ENCODE measurements at places on chromosomes 5 and 9.

DNA sequence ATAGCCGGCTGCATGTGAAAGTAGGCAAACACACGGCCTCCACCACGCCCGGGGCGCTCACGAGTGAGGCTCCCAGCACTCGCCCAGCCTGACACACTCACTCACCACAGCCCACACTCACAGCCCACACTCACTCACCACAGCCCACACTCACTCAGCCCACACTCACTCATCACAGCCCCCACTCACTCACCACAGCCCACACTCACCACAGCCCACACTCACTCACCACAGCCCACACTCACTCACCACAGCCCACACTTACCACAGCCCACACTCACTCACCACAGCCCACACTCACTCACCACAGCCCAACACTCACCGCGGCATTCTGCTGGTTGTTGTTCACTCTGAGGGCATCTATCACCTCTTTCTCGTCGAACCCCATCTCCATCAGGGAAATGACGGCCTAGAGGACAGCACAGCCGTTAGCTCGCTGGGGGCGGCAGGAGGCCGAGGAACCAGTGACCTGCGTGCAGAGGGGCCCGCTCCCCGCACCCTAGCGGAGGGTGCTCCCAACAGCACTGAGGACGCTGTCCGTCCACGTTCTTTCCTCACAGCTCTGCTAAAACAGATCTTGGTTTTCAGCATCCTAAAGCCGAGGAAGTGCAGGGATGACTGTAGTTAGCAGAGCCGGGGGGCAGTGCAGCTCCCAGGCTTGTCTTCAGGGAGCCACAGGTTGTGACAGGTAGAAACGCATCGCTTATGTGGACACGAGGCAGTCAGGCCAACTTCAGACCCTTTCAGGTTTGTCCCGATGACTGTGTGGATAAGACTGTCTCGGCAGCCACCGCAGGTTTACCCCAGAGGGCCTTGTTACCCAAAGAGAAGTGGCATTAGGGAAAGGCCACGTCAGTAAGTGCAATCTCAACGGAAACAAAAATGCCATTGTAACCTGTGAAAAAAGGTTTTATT is 21.6 kb downstream of the UBAC1 start:
- DNase-seq, result no peak

DNA sequence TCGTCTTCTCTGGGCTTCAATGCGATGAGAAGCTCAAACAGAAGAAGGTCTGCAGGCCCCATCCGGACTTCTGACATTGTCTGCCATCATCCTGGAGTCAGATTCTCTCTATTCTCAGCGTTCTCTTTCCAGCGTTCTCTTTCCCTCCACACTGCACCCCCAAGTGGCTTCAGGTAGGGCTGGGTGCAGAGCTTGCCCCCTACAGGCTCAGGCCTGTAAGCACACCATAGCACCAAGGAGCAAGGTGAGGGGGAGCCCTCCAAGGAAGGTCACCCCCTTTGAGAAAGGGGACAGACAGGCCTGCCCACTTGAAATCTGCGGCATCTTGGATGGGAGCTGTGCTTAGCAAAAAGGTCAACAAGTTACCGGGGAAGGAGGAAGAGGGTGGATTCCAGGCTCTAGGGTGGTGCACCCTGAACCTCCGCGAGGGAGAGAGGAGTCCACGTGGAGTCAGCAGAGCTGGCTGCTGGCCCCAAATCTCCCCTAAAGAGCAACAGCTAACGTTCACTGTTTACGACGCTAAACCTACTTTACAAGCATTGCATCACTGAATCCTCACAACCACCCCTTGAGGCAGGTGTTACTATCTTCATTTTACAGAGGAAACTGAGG is 27.5 kb downstream of the GPX3 start:
- DNase-seq, result no peak

DNA sequence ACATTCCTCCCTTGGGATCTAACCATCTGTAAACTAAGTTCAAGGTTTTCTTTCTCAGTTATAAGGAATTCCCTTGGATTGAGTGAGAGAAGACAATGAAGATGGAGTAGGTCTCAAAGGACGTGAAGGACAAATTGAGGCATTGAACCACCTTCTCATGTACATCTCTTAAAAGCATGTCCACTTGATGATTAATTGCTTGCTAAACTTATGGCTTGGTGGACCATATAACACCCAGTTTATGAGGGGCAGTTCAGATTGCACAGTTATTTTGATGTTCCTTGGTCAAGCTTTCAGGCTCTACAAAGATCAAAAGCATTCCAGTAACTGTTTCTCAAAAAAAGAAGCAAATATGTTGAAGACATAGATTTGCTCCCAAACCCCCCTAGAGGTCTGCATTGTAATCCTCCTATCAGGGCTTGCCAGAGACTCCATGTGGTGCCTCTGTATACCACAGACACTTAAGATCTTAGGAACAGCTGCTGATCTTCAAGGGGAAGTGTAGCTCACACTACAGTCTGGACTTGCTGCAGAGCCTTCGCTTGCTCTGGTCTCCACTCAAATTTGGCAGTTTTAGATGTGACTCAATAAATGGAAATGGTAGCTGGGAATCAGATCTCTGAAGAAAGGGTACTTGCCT is 56.9 kb upstream of the ALDH1A1 start:
- DNase-seq, result no peak

DNA sequence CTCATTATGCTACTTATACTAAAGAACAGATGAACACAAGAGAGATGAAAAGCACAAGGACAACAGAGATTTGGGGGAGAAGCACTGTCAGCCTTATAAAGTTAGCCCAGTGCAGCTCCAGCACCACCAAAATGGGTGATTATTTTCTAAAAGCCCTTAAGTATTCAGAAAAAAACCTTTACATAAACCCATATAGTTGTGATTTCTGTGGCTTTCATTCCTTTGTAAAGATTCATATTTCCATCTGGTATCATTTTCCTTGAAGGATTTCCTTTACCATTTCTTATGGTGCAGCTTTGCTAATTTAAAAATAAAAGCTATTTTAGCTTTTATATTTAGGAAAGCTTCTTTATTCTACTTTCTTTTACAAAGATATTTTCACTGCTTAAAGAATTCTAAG is 311.0 kb downstream of the TMEM167A start:
- no peak for DNase-seq

GRCh38 chr9:131727184-131727759 is 12.6 kb downstream of the RAPGEF1 start:
- no peak for DNase-seq

DNA sequence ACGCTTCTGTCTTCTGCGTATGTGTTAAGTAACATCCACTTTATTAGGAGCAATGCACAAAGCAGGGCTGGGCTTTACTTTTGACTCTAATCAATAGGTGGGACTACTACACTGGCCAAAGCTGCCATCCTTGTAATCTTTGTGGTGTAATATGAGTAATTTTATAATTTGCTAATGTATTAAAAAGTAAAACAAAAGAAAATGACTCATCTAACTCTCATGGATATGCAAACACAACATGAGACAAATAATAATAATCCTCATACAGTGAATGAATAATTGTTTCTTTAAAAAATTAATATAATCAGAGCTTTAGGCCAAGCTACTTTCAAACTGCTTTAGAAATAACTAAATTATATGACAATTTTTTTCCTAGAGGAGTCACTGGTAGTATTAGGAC is 90.7 kb downstream of the NR3C1 start:
- no peak for DNase-seq

DNA sequence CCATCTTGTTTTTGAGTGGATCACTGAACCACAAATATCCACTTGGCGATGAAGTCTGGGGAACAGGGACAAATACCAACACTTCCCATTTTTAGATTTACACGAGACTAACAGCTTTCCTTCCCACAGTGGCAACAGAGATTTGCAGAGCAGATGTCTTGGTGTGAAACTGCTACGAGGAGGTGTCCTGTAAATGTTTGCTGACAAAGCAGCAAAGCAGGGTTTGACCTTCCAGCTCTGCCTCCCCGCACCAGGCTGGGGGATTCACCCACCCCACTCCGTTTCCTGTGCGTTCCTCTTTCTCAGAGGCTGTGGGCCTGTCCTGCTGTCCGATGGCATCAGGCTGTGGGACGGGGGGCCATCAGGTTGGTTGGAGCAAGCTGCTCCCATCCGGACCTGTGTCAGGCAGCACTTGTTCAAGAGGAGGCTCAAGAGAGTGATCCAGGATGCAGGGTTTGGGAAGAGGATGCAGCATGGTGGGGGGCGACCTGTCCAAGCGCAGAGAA is 693 bp upstream of the RGS3 start:
- no peak for DNase-seq

GRCh38 chr9:116653348-116654058 is 33.6 kb upstream of the TRIM32 start:
- no peak for DNase-seq

- DNase-seq, result no peak
These were observed 19.1 kb upstream of the SNX2 start for GRCh38 chr5:122755783-122756182.

DNA sequence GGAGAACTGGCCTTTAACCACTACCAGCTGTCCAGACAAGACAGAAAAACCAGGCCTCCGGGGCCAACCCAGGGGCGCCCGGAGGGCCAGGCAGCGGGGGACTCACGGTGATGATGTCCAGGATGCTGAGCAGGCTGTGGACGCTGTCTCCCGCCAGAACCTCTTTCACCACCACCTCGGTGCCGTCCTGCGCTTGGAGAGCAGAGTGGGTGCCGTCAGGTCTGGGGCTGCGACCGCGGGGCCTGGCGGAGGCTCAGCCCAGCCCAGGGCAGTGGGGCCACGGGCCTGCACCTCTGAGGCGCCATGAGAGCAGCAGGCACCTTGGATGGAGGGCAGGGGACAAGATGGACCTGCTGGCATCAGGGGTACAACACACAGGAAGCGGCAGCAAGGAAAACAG is 9.7 kb downstream of the PNPLA7 start:
- no peak for DNase-seq

- DNase-seq, result no peak
These were observed 9.9 kb upstream of the EGR1 start for GRCh38 chr5:138455232-138455930.

DNA sequence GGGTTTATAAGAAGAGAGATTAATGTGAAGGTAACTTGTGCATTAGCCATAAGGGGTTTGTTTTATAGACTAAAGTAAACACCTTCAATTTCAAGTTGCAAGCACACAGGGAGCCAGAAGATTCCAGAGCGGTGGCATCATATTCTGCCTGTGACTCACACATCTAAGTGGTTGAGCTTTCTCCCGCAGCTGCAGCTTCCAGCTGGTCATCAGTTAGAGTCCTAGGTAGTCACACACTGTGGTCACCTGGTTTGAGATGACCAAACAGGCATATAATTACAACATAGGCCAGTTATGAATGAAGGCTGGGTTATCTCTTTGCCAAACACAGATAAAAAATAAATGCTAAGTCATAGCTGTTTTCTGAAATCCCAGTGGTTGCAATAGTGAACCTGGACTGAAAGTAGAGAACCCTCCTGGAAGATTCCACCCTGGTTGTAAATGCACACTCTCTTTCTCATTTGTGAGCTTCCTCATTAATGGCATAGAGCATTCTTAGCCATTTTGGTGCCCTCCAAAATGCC is 171.3 kb downstream of the GDNF start:
- no peak for DNase-seq

- no peak for DNase-seq
These were observed 50.0 kb upstream of the ABL1 start for GRCh38 chr9:130785053-130785452.

- no peak for DNase-seq
These were observed 355.9 kb downstream of the RAB3C start for GRCh38 chr5:58938563-58939424.

GRCh38 chr5:7642029-7642428 is 208.9 kb downstream of the CFAP90 start:
- no peak for DNase-seq

GRCh38 chr5:78647351-78647818 is 1.2 kb downstream of the LHFPL2 start:
- no peak for DNase-seq

GRCh38 chr5:154351141-154351540 is 94.7 kb upstream of the SAP30L start:
- no peak for DNase-seq

DNA sequence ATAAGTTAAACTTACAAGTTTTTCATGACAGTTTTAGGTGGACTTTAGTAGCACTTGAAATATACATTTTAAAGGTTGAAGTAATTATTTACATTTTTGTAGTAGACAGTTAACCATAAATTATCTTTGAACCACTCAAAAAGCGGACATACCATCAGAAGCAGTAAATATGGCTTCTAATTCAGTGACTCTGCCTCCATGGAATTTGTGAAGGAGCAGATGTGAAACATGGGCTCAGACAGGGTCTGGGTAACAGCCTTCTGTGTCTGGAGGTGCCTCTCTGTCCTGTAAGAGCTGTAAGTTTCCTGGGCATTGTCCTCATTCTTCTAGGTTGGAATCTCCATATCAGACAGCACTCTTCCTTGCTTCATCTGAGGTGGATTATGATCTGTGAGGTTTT is 12.4 kb downstream of the RLN2 start:
- DNase-seq, result no peak

DNA sequence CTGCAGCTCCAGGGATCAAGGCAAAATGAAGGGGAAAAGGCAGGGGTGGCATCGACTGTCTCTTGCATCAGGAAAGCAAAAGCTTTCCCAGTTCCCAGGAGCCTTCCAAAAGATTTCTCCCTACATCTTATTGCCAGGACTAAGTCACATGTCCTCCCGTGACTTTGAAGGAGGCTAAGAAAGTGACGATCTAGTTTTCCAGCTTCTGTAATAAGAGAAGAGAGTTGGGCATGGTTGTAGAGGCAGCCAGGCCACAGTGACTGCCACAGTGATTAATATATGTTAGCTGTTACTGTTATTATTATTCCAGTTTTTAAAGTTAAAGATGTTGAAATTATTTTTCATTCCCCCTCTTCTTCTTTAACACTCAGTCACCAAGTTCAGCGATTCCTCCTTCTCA is 77.1 kb downstream of the RMI1 start:
- DNase-seq, result no peak

GRCh38 chr5:42787845-42788244 is 23.8 kb downstream of the SELENOP start:
- no peak for DNase-seq

GRCh38 chr5:4192111-4192510 is 596.5 kb downstream of the IRX1 start:
- no peak for DNase-seq

DNA sequence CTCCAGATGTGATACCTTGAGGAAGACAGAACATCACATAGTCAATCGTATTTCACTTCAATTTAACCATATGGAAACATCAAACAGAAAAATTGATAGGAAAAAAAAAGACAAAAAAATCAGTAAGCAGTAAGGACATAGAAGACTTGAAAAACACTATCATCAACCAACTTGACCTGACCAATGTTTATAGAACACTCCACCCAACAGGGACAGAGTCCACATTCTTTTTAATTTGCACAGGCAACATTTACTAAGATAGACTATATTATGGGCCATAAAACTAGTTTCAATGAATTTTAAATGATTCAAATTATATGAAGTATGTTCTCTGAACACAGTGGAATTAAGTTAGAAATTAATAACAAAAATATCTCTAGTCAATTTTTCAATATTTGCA is 20.8 kb upstream of the MACIR start:
- no peak for DNase-seq

- peak; percentile 36 for DNase-seq
These were observed 19.2 kb upstream of the TOR1B start for GRCh38 chr9:129783516-129784361.

GRCh38 chr9:125949703-125950460 is 202.7 kb downstream of the PBX3 start:
- DNase-seq, result no peak

GRCh38 chr5:100889896-100890295 is 13.2 kb downstream of the ST8SIA4 start:
- DNase-seq, result no peak

All from hypothalamus (tissue), 51 donors.